ENCODE measurements at places on chromosomes 4 and X. TPM values are rescaled to one million over a fixed set of nuclear protein-coding genes. Genes with fewer than 3 reads are reported as not detected.

Gene ART3
- 1.7 TPM for total RNA-seq

- DNase-seq = no peak
Observed at GRCh38 chr4:15368856-15369255, 59.0 kb upstream of the C1QTNF7 start.

GRCh38 chr4:78138252-78138651 is 81.1 kb downstream of the FRAS1 start:
- DNase-seq = no peak

DNA sequence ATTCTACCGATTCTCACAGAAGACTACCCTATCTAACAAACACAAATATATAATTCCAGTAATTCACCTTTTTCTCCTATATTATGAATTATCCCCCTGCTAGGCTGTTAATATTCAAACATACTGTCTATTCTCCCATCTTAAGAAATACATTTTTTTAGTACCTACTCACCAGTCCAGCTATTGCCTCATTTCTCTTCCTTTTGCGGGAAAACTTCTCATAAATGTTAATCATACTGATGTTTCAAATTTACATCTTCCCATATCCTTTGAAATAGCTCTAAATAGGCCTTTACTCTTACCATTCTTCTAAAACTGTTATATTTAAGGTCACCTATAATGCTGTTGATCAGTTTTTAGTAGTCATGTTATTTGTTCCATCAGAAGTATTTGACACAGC is 759.1 kb upstream of the SLIT2 start:
- no peak for DNase-seq

Measured in Calu3 (cell line).